ENCODE measurements at places on chromosomes 4 and X.

DNA sequence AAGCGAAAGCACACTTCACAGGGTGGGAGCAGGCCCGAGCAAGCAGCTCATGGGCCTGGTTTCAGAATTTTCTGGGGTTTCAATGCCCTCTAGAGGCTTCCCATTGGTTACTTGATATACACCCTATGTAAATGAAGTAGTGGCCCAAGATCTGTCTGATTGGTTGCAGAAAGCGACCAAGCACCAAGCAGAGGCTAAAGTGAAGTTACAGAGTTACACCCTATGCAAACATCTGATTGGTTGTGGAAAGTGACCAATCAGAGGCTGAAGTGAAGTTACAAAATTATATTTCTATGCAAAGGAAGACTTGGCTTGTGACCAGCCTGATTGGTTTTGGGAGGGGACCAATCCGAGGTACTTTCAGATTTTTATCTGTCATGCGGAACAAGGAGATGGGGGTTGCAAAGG lies 8.2 kb downstream of the FHIP1A start:
- no peak for DNase-seq

DNA sequence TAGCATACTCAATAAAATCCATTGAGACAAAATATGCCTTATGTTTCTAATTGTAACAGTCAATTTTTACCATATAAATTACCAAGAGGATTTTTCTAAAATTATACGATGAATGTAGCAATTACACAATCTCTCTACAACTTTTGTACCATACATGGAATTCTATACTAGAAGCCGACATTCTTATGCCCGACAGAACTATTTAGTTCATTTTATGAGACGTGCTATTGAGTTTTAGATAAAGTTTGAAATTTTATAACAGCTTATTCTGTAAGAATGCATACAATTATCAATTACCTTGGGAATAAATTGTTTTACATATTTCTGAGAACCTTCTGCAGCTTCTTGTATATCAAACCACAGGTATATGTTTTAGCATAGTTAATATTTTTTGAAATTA lies 431.2 kb downstream of the DMD start:
- no peak for DNase-seq

- no peak for DNase-seq
Measured at GRCh38 chr4:52643785-52644244, 15.3 kb downstream of the USP46 start.

- DNase-seq = no peak
Measured at GRCh38 chrX:121642415-121642814, 595.0 kb downstream of the GLUD2 start.

DNA sequence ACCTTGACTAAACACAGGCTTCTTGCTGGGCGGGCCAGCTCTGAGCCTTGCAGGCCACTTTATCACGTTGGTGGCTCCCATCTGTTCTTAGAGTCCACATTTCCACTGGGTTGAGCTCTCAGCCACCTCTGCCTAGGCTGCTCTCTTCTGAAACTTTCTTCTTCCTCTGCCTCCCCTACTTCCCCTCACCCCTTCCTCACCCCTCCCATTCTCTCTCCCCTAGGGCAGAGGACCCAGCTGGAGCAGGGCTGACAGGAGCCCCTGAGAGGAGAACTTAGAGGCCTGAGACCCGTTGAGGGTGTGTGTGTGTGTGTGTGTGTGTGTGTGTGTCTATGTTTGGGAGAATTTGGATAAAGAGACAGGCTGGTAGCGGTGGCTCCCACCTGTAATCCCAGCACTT lies 19.9 kb upstream of the TMSB4X start:
- DNase-seq = no peak

DNA sequence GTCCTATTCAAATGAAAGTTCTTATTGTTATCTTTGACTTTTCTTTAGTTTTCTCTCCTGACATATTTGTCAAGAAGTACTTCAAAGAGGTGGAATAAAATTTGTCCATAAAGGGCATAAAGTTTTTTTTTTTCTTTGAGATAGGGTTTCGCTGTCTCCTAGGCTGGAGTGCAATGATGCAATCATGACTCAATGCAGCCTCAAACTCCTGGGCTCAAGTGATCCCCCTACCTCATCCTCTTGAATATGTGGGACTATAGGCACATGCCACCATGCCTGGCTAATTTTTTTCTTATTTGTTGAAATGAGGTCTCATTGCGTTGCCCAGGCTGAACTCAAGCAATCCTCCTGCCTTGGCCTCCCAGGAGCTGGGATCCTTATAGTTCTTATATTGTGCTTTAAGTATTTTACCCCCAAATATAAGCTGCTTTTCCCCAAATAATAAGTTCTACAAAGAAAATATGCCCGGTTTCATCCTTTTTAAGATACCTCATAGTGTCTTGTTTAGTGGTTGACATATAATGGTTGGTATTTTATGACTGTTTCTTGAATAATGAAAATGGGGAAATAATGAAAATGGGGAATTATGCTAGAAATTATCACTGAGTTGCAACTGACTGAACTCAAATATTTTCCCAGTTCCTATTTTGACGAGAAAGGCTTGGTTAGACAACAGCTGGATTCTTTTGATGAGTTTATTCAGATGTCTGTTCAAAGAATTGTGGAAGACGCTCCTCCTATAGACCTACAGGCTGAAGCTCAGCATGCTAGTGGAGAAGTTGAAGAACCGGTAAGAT lies 11.6 kb downstream of the POLR2B start:
- DNase-seq = no peak

- DNase-seq = no peak
Measured at GRCh38 chr4:54942721-54943120, 182.7 kb downstream of the KDR start.

- no peak for DNase-seq
Measured at GRCh38 chrX:11397680-11398079, 104.5 kb downstream of the AMELX start.

DNA sequence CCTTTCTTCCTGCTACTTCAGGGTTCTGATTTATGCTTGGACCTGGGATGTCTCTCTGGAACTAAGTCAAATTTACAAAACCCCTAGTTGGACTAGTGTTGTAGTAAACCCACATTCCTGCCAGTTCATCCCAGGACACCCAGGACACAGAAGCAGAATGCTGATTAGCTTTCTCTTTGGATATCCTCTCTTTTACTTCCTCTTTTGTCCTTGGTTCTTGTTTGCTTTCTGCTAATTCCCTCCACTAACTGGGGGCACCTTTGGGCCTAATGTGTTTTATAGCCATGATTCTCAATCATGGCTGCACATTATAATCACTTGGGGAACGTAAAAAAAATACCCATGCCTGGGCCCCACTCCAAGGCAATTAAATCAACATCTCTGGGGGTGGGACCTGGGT lies 42.5 kb downstream of the LANCL3 start:
- no peak for DNase-seq

DNA sequence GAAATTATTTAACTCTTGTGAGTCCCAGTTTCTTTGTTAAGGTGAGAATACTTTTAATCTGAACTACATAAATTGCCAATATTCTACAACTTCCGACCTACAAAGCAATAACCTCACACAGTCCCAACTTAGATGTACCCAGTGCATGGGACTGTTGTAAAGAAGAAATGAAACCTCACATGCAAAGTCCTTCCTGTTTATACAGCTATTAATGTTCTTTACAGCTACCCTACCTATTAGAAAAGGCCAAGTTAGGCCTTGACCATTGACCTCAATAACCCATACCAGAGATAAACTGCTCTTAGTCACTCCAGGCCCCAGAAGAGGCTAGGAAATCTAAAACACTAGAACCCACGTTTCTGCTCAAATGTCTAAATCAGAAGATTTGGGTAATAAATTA lies 920.1 kb upstream of the TENM3 start:
- DNase-seq = no peak

DNA sequence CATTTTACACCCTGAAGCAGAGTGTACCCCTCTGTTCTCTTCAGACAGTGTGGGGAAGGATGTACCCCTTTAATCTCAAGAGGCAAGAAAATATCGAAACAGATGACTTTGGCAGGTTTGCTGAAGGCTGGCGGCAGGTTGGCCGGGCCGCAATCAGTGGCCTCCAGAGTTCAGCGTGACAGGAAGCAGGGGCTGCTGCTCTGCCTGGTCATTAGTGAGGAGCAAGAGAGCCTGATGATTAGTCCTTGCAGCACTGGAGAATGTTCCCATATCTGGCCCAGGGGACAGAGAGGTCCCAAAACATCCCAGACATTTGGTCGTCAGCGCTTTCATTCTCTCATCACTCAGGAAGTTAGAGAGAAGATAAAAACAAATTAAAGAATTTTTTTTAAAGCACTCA lies 352.8 kb downstream of the SPRY1 start:
- DNase-seq = no peak

DNA sequence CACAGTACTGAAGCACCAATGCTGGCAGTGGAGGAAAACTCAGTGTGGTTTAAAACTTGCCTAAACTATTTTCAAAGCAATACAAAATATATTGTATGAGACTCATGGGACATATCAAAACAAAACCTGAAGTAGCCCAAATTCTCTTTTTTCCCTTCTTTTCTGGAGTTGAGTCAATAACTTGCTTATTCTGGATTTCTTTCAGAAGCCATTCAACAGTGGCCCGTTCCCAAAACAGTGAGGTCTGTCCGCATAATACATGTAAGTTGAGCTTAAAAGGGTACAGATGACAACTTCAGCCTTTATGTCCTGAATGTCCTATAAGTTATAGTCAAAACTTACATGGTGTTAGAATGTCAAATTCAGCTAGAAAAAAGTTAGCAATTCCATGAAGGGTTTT lies 100.8 kb downstream of the SHISA3 start:
- no peak for DNase-seq

DNA sequence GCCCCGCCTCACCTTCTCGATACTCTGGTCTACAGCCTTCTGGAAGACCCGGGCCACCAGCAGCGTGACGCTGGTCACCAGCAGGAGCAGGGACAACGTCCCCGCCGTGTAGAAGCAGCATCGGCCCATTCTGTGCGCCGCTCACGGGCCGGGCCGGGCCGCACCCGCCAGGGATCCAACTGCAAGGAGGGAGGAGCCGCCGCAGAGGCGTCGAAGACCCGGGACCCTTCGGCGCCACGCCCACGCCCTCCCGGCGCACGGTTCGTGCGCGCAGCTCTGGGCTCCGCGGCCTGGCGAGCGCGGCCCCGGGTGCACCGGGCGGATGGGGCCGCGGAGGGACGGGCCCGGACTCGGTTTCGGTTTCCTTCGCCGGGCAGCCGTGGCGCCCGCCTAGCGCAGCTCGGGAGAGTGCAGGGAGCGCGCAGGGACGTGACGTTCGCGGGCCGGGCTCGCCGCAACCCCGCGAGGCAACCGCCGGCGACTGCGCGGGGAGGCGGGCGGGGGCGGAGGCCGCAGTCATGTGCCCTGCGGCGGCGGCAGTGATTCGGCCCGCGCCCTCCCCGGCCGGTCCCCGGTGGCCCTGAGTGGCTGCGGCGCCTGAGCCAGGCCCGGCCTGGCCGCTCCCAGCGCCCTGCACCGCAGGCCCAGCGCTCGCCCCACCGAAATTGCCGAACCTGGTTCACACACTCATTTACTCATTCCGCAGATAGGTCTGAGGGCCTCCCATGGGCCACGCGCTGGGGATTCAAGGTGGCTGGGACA lies at the start of gene SCARB2:
TSS of gene SCARB2 (minus strand) at position 410 of the 762 bp plus-strand sequence. CDS start at position 129, 281 bp downstream.
- DNase-seq = peak; percentile 85

- no peak for DNase-seq
Measured at GRCh38 chrX:96835660-96836289, 47.9 kb upstream of the RPA4 start.

DNA sequence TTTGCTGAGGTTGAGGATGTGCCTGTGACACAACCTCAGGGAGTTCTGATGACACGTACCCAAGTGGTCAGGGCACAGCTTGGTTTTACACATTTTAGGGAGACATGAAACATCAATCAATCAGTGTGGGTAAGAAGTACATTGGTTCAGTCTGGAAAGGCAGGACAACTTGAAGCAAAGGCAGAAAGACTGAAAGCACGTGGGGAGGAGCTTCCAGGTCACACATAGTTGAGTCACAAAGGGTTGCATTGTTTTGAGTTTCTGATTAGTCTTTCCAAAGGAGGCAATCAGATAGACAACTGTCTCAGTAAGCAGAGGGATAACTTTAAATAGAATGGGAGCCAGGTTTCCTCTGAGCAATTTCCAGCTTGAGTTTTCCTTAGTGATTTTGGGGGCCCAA lies 1910.0 kb upstream of the AGA start:
- DNase-seq = no peak

- DNase-seq = no peak
Measured at GRCh38 chrX:120517936-120518335, 42.8 kb downstream of the CUL4B start.

DNA sequence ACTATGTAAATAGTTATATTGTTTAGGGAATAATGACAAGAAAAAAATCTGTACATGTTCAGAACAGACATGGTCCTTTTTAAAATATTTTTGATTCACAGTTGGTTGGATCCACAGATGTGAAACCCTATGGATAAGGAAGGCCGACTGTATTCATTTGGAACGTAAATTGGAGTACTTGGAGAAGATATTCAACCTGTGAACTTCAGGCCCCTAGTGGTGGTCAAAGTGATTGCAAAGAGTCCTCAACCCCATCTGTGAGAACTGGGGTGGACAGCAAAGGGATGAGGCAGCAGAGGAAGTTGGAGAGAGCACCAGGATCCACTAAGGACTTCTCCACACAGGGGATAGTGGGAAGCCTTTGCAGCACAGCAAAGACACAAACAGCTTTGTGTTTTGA lies 6.2 kb upstream of the CXCL13 start:
- DNase-seq = no peak

GRCh38 chr4:74874753-74875367 lies 58.1 kb upstream of the PARM1 start:
- DNase-seq = no peak

DNA sequence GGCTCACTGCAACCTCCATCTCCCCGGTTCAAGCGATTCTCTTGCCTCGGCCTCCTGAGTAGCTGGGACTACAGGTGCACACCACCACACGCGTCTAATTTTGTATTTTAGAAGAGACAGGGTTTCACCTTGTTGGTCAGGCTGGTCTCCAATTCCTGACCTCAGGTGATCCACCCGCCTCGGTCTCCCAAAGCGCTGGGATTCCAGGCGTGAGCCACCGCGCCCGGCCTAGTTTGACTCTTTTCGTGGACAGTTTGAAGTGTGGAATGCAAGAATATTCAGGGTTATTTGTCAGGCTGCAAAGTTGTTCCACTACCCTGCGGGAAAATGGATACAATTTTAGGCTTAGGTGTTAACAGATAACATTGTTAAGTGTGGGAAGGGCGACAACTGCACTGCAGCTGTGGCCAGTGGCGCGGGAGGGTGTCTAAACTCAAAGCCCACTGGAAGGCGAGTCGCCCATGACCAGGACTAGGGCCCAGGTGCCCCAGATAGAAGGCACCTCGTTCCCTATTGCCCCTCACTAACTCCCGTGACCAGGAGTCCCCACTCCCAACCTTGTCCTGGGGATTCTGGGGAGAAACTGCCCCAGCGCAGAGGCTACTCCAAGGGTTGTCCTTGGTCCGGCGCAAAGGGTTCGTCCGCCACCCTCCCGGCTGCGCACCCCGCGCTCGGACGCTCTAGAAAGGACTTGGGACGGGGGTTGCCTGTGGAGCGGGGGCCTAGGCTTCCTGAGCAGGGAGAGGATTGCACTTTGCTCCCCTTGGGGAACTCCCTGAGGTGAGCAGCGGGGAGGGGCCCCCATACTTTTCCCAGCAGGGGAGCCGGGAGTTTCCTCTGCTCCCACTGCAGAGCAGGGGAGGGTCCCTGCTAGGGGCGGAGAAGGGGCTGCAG lies 1.1 kb upstream of the CD99 start:
- DNase-seq = peak; percentile 52
